Fibroblast of skin of right biceps (primary cell): ENCODE measurements at places on chromosomes 4 and X.
A peak's percentile ranks its signal among the peaks of the same experiment; 100 is the strongest.

DNA sequence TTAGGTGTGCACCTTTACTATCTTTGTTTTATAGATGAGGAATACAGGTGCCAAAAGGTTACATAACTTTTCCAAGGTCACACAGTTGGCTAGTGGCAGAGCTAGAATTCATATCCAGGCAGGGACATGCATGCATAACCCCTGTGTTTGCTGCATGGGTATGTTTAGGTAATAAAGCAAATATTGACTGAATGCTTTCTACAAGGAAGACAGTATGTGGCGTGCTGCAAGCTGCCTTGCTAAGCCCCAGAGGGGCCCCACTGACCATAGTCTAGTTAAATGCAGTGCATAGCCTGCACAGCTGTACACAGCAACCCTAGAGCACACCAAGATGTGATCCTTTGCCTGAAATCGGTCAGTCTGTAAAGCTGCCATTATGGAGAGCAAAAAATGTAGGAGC, 320.5 kb upstream of the IGFBP7 start:
- DNase-seq: no peak

DNA sequence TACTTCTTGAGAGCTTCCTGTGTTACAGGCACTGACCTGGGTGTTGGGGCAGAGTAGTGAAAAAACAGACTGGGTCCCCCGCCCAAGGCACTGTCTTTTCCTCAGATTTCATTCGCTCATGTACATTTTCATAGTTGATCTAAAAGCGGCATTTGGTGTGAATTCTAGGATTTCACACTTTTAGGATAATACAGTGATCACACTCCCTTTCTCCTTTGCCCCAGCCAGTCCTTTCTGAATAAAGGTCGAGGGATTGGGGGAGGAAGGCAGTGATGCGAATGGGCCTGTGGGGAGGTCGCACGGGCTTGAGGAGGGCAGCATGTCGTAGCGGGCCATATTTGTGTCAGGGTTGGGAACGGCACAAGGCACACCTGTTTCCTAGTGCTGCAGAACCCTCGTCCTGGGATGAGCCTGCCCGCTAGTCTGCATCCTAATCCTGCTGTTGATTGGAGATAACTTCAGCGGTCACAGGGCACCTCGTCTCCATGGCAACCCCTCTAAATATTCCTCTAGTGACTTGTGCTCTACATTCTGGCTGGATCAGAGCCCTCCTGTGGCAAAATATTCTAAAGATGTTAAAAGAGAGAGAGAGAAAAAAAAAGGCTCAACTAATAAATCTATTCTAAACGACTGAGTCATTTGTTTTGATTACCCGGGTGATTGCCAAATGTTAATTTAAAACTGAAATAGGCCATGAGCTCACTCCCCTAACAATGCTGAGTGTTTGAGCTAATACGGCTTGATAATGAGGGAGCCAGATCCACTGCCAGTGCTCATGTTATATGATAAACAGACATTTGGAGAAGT, 21.8 kb downstream of the FHL1 start:
- DNase-seq: peak; percentile 95

GRCh38 chr4:8846046-8846720, 25.5 kb downstream of the HMX1 start:
- no peak for DNase-seq

GRCh38 chrX:120306630-120307029, 4.6 kb downstream of the TMEM255A start:
- DNase-seq: no peak

DNA sequence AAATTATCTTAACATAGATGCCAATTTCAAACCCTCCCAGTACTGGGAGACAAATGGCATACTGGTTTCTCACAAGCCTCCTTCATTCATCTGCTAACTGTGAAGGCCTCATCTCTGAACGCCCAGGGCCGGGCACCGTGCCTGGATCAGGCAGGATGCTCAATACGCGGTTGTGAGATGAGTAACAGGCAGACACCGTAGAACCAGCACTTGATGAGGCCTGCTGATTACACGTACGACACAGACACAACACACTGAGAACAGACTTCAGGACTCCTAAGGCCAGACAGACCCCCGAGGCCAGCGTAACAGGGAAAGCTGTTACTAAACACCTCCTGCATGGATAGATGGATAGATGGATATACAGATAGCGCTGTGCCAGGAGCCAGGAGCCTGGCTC, 154.6 kb downstream of the AFAP1 start:
- DNase-seq: peak; percentile 78

DNA sequence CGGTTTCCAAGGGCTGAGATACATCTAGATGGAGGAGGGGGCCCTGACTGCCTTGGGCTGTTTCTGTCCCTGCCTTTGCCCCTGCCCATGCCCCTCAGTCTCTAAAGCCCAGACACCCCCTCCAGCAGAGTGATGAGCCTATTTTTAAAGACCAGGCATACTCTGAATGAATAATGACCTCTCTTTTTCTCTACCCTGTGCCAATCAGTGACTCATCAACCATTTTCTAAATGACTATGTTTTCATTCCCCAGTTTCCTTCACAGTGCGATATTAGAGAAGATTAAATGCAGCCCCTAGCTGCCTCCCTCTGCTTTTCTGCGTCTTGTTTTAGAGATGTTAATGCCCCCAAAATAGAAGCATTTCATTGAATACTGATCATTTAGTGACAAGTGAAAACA, 15.5 kb upstream of the NHS start:
- peak; percentile 49 for DNase-seq

DNA sequence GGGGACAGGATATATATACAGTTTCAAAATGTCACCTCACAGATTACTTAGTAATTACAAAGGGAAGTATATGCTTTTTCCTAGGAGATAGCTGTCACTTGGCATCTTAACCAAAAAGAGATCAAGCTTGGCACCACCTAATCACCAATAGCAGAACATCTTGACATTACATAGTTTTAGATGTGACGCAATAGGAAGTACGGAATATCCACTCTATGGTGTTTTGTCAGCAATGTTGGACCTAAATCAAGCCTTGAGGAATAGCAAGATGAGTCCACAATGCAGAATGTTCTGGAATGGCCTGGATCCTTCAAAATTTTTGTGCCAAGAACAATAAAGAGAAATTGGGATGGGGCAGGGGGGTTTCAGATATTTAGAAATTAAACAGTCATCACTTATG, 1488.2 kb downstream of the FSTL5 start:
- DNase-seq: no peak

GRCh38 chr4:86895692-86896488, 3.7 kb upstream of the C4orf36 start:
- peak; percentile 74 for DNase-seq

DNA sequence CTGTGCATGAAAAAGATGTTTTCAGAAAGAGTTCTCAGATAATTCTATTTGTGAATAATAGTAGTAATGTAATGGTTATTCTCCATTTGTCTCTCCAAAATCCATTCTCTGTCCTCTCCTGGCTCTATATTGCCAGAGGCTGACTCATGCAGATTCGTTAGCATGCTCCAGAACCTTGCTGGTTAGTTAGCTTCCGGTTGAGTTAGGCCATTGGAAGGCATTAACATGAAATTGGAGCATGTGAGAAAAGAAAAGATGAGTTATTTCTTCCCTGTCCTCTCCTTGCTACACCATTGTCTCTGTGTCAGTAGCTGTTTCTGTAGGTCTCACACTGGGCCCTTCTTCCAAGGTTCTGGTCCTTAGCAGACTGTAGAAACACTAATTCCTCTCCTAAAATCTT, 23.5 kb upstream of the PRDM8 start:
- peak; percentile 83 for DNase-seq

GRCh38 chrX:139902559-139902958, 30.3 kb downstream of the ATP11C start:
- no peak for DNase-seq

GRCh38 chr4:105343146-105343931, 130.5 kb downstream of the PPA2 start:
- DNase-seq: peak; percentile 25

- DNase-seq: no peak
Observed at GRCh38 chr4:87392183-87392582, 1.2 kb upstream of the HSD17B11 start.

DNA sequence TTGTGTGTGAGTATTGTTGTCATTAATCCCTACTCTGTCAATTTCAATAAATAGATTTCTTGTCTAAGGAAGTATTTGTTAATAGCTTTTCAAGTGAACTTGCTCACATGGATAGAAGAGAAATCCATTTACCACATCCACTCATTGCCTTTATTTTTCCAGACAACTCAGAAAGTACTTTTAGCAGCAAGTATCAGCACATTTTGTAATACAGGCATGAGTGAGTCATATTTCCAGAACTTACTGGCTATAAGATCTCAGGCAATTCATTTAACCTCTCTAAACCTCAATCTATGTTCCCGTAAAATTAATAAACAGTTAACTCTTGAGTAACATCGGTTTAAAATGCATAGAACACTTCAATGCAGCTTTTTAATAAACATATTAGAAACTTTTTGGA, 317.9 kb upstream of the PCDH7 start:
- peak; percentile 5 for DNase-seq

DNA sequence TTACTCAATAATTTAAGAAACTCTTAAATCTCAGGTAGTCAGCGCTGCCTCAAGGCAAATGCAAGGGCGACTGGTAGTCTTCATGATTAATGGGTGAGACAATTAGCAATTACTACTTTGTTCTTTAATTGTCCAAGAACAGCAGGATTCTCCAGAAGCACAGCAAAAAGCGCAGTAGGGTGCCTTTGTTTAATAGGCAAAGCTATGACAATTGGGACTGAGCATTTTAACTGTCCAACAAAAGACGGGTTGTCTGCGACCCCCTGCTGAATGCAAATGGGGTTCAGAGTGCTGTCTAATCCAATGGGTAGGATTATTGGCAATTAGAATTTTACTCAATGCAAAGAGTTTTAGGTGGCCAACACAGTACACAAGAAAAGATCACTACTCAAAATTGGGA, 286.1 kb downstream of the CHIC1 start:
- no peak for DNase-seq

DNA sequence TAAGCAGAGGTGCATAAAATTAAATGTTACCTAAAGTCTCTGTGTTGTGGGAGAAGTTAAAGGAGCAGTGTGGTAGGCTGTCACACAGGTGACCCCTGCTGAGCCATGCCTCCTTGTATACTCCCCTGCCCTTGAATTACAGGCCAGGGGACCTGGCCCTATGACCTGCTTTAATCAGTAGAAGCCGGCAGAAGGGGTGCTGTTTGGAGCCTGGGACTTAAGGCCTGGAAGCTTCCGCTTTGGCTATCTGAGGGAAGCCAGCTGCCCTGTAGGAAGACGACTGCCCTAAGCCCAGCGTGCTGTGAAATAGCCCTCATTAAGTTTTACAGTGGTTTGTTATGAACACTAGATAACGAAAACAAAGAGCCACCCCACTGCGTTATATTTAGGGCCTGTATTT, 34.1 kb downstream of the SPINK2 start:
- no peak for DNase-seq

GRCh38 chr4:53068755-53069330, 206.7 kb downstream of the RASL11B start:
- DNase-seq: peak; percentile 60

- peak; percentile 34 for DNase-seq
Observed at GRCh38 chr4:114780205-114780604, 181.6 kb downstream of the UGT8 start.

DNA sequence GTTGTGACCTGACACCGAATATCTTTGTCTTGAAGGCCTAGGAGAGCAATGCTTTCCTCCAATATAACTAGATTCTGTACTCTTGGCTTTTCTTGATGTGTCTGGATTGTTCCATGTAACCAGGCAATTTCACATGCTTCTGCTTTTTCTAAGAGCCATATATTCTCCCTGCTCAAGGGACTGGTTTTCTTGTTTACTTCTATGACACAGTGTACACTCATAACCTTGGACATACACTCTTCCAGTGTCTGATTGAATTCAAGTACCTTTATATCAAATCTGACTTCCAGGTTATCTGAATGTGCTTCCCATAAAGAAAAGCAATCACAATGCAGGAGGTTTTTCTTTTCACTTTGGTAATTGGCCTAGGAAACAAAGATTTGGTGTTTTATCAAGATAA, 17.4 kb upstream of the EIF4E start:
- no peak for DNase-seq

GRCh38 chrX:80765220-80765625, 44.5 kb downstream of the BRWD3 start:
- peak; percentile 84 for DNase-seq

DNA sequence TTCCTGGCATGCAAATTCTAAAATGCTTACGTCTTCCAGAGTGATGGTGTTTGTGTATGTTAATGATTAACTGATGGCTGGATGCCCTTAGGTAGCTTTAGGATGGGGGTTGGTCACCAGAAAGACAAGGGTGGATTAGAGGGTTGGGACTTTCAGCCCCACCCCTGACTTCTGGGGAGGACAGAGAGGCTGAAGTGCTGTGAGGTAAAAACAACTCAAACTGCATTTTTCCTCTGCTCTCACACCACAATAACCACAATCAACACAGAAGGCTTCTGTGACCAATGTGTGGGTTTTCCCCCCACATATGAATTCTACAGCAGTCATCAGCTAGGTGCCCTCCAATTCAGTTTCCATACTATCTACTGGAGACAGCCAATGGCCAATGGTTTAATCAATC, 18.7 kb upstream of the DDIT4L start:
- DNase-seq: peak; percentile 15

- no peak for DNase-seq
Observed at GRCh38 chr4:125501090-125501489, 186.3 kb downstream of the FAT4 start.

GRCh38 chr4:2288051-2288541, 26.2 kb upstream of the MXD4 start:
- DNase-seq: no peak

DNA sequence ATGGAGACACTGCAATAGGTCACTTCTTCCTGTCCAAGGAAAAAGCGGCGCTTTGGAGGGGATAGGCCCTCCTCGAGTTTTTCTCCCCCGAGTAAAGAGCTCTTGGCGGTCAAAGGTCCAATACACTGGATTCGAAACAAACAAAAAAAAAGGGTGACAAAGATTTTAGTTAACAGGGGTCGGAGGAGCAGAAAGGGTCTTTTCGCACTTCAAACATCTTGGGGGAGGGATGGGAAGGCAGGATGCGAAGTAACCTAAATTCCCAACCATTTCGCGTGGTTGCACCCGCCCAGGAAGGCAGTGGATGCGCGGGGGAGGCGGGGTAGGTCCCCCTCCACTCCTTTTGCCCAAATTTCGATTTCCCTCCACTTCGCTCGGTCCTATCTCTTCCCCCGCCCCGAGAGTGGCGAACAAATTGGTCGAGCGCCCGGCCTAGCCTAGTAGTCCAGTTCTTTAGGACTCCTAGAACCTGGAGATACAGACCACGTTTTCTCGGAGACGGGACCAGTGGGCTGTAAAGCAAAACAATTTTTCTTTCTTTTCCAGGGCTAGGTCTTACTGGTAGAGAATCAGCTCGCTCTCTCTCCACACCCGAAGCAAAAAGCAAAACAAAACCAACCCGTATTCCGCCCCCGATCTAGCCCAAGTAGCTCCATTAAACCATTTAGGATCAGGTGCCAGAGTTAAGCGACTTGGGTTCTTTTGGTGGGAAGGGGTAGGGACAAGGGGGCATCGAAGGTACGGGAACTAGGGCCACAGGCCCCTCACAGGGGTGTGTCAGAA, 2.0 kb upstream of the STAG2 start:
- peak; percentile 17 for DNase-seq

- no peak for DNase-seq
Observed at GRCh38 chr4:128716338-128716737, 93.2 kb upstream of the JADE1 start.
